Left ventricle myocardium superior (tissue), 1 donor: ENCODE measurements at places on chromosomes 7 and 10. TPM values are rescaled to one million over a fixed set of nuclear protein-coding genes. Genes with fewer than 3 reads are reported as not detected.

DNA sequence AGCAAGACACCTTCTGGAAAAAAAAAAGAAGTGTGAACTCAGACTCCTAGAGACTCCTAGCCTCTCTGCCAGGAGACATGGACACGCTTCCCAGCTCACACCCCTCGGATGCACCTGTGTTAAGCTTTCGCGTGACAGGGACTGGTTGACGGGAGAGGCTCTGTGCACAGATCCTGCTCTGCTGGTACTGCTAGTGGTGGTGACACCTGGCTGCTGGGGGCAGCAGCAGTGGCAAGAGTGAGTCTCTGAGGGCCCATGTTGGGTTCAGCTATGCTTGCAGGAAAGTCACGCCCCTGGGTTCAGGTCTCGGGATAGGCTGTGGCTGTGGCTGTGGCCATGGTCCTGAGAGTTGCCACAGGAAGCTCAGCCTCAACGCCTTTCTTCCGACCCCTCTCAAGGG is 81.1 kb downstream of the XRCC2 start:
- DNase-seq: no peak

GRCh38 chr7:100510437-100511239 is 26.9 kb downstream of the NYAP1 start:
- no peak for DNase-seq

GRCh38 chr10:104735757-104736391 is 94.8 kb downstream of the SORCS3 start:
- DNase-seq: peak; percentile 43

DNA sequence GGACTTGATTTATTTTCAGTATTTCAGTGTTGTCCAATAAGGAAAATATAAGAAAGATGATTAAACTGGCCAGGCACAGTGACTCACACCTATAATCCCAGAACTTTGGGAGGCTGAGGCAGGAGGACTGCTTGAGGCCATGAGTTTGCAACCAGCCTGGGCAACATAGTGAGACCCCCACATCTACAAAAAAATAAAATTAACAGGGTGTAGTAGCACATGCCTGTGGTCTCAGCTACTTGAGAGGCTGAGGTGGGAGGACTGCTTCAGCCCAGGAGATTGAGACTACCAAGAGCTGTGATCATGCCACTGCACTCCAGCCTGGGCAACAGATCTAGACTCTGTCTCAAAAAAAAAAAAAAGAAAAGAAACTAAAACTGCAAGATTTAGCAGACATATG is 138.0 kb downstream of the PARD3 start:
- no peak for DNase-seq

DNA sequence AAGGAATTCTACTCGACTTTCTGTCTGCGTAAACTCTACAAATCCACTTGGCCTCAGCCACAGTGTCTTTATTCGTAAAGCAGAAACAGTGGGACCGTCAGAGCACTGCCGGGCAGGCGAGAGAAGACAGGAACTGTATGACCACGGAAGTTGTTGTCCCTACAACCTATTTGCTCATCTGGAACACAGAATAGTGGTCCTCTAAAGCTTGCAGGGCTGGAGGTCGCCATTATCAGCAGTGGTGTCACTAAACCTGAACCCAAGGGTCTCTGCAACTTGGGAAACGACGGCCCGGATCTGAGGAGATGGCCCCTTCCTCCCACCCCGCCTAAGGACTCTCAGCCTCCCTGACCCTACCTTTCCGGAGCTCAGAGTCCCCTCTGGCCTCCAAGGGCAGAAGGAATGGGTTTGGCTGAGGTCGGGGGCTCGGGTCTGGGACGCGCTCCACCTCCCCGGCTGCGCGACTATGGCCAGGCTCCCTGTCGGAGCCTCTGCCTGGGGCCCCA is 442 bp downstream of the STYXL1 start:
- peak; percentile 44 for DNase-seq

GRCh38 chr7:121753944-121754343 is 119.0 kb upstream of the PTPRZ1 start:
- no peak for DNase-seq

Gene PAXIP1
- total RNA-seq: 7.1 TPM

Gene IGF2BP3
- total RNA-seq: not detected

Gene VWA2
- not detected for total RNA-seq

Gene ENTPD1
- total RNA-seq: 7.5 TPM

Gene MMD2
- not detected for total RNA-seq

Gene KCND2
- total RNA-seq: 0.07 TPM

Gene TPK1
- 4.9 TPM for total RNA-seq

Gene SUN3
- total RNA-seq: not detected
